ENCODE measurements at places on chromosomes 12 and 14. TPM values are rescaled to one million over a fixed set of nuclear protein-coding genes. Genes with fewer than 3 reads are reported as not detected.

SELPLG gene
- polyA plus RNA-seq = 508 TPM

PARP2 gene
- 10.4 TPM for polyA plus RNA-seq

OR9K2 gene
- polyA plus RNA-seq = not detected

NPFF gene
- not detected for polyA plus RNA-seq

OAS3 gene
- polyA plus RNA-seq = 16.7 TPM

TCTN2 gene
- polyA plus RNA-seq = 0.72 TPM

ALKBH1 gene
- 3.3 TPM for polyA plus RNA-seq

PROX2 gene
- not detected for polyA plus RNA-seq

YARS2 gene
- 19.1 TPM for polyA plus RNA-seq

CD69 gene
- 240 TPM for polyA plus RNA-seq

KRT85 gene
- not detected for polyA plus RNA-seq

PRIM1 gene
- polyA plus RNA-seq = 31.7 TPM

CLMN gene
- 0.09 TPM for polyA plus RNA-seq

PLEKHH1 gene
- not detected for polyA plus RNA-seq

SCNN1A gene
- 0.10 TPM for polyA plus RNA-seq

GPR162 gene
- not detected for polyA plus RNA-seq

SERPINA9 gene
- polyA plus RNA-seq = not detected

HDAC7 gene
- 11.5 TPM for polyA plus RNA-seq

RNF31 gene
- 59.5 TPM for polyA plus RNA-seq

EPYC gene
- polyA plus RNA-seq = not detected

ESPL1 gene
- 0.53 TPM for polyA plus RNA-seq

HNRNPC gene
- 622 TPM for polyA plus RNA-seq

KRT72 gene
- polyA plus RNA-seq = 0.34 TPM

MMP17 gene
- not detected for polyA plus RNA-seq

TGM1 gene
- 0.41 TPM for polyA plus RNA-seq

GARIN6 gene
- polyA plus RNA-seq = not detected

SMOC1 gene
- polyA plus RNA-seq = not detected

WIF1 gene
- polyA plus RNA-seq = not detected

OXA1L gene
- 48.5 TPM for polyA plus RNA-seq

ERBB3 gene
- not detected for polyA plus RNA-seq

IL31 gene
- polyA plus RNA-seq = not detected

POLE2 gene
- polyA plus RNA-seq = 6.4 TPM

PTPRB gene
- 1.5 TPM for polyA plus RNA-seq

AACS gene
- 14.0 TPM for polyA plus RNA-seq

PNMA1 gene
- polyA plus RNA-seq = 23.8 TPM

TAMALIN gene
- polyA plus RNA-seq = 1.1 TPM

SERPINA12 gene
- not detected for polyA plus RNA-seq

NGB gene
- not detected for polyA plus RNA-seq

SAMD15 gene
- not detected for polyA plus RNA-seq

DIO2 gene
- not detected for polyA plus RNA-seq

HOMEZ gene
- 1.2 TPM for polyA plus RNA-seq

LBHD2 gene
- polyA plus RNA-seq = not detected

KRT75 gene
- polyA plus RNA-seq = not detected

SALL2 gene
- 0.80 TPM for polyA plus RNA-seq

TAS2R14 gene
- polyA plus RNA-seq = 1.0 TPM

Measured in immature natural killer cell (primary cell).